ENCODE measurements at places on chromosomes 7 and 10. TPM values are rescaled to one million over a fixed set of nuclear protein-coding genes. Genes with fewer than 3 reads are reported as not detected.

DNA sequence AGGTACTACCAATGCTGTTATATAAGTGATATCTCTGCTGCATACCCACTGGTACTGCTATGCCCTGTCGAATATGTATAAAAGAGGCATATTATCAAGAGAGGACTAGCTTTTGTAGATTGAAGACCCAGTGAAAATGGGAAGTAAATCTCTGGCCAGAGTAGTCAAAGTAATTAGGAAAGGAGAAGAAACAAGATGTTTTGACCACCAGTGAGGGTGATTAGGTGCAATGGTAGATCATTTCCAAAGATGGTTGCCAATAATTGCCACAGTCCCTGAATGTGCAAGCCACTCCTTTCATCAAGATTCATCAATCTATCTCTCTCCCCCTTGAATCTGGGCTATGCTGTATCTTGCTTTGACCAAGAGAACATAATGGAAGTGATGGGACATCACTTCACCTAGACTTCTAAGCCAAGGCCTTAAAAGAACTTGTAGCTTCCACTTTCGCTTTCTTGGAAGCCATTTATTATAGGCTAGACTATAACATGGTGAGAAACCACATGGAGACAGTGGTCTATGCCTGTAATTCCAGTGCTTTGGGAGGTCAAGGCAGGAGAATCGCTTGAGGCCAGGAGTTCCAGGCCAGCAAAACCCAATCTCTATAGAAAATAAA is 52.6 kb upstream of the ST8SIA6 start:
- no peak for DNase-seq

GRCh38 chr10:75598998-75599397 is 167.6 kb downstream of the LRMDA start:
- DNase-seq, result no peak

DNA sequence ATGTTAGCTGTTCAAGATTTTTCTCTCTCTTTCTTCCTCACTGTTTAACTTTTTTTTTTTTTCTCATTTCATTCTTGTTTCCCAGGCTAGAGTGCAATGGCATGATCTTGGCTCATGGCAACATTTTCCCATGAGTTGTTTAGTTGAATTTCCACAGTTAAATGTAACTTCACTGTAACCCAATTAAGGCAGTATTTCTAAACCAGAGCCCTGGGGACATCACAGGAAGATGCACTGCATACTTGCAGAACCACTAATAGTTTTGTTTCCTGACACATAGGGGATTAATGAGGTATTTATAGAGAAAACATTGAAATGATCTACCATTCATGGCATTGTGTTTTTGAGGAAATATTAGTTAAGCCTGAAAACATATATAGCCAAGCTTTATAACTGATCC is 795.6 kb upstream of the GHITM start:
- no peak for DNase-seq

- DNase-seq, result no peak
Observed at GRCh38 chr10:83522456-83522855, 616.9 kb upstream of the GHITM start.

- no peak for DNase-seq
Observed at GRCh38 chr7:27187475-27188385, 2.7 kb upstream of the HOXA11 start.

ABHD11 gene
- 22.3 TPM for total RNA-seq

SFMBT2 gene
- total RNA-seq, result 20.0 TPM

STEAP1B gene
- total RNA-seq, result not detected

FAM221A gene
- 6.8 TPM for total RNA-seq
